Stimulated activated CD4-positive, alpha-beta T cell treated with anti-CD3 and anti-CD28 coated beads, Interleukin-4, amount 100 ng/mL, for 4 hours (primary cell): ENCODE measurements at places on chromosomes 7 and 10.

- DNase-seq = no peak
Observed at GRCh38 chr10:11478807-11479206, 132.6 kb downstream of the USP6NL start.

DNA sequence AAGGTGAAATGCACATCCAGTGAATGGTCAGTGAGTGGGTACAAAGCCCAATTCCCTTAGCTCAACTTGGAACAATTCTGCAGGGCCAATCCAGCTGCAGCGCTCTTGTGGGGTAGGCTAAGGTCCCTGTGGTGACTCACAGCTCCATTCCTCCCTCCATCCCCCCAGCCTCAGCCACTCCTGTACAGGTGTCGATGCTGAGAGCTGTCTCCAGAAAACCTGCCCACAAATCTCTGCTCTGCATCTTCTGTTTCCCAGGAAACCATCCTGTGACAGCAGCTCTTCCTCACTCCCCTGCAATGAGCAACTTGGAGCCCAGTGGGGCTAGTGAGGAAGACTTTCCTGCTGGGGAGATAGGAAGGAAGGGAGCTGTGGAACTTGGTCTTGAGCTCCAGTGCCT, 244.7 kb upstream of the GPR26 start:
- no peak for DNase-seq

DNA sequence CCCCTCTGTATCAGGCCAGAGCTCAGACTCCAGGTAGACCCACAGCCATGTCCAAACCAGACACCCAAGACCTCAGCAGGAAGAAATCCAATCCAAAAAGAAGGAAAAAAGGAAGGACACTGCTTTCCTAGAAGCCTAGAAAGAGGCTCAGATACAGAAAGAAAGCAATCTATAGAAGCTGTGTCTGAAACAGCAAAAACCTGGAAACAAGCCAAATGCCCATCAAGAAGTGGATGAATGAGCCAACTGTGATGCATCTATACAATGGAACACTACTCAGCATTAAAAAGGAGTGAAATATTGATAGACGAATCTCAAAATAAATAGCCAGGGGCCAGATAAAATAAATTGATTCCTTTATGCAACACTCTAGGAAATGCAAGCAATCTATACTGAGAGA, 31.6 kb downstream of the GRB10 start:
- DNase-seq = no peak

- DNase-seq = no peak
Observed at GRCh38 chr10:97234400-97234799, 48.6 kb upstream of the SLIT1 start.

DNA sequence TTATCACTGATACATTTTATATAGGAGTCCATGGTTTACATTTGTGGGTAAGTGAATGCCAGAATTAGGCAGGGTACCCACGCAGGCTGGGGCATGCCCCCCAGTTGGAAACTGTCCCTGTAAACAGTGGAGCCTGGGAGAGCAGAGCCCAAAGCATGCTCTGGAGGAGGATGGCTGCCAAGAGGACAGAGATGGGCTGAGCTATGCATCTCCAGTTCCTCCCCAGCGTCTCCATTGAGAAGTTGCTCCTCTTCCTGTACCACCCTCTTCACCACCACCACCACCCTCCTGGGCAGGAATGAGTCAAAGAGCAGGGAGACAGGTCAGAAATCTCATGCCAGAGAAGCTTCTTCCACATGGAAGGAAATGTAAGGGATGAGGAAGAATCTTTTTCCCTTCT, 67.7 kb upstream of the KMT2E start:
- no peak for DNase-seq
